ENCODE measurements at places on chromosomes 1 and 21. TPM values are rescaled to one million over a fixed set of nuclear protein-coding genes. Genes with fewer than 3 reads are reported as not detected.

RBP7 gene
- total RNA-seq: not detected

DTL gene
- total RNA-seq: 43.7 TPM

SPATA45 gene
- not detected for total RNA-seq

WNT3A gene
- not detected for total RNA-seq

TCP10L gene
- total RNA-seq: 0.55 TPM

TNFSF4 gene
- total RNA-seq: 2.7 TPM

STUM gene
- not detected for total RNA-seq

CD34 gene
- total RNA-seq: not detected

ERICH3 gene
- total RNA-seq: not detected

AGT gene
- not detected for total RNA-seq

TNN gene
- total RNA-seq: not detected

CIART gene
- 3.0 TPM for total RNA-seq

PLPP3 gene
- not detected for total RNA-seq

CAMSAP2 gene
- total RNA-seq: 0.94 TPM

TRIM45 gene
- total RNA-seq: 0.71 TPM

NOTCH2NLA gene
- 31.9 TPM for total RNA-seq

TRABD2B gene
- not detected for total RNA-seq

NEXN gene
- 2.5 TPM for total RNA-seq

CD160 gene
- 0.10 TPM for total RNA-seq

SPATA6 gene
- 0.78 TPM for total RNA-seq

NBPF6 gene
- total RNA-seq: not detected

SPRTN gene
- total RNA-seq: 11.0 TPM

ESRRG gene
- total RNA-seq: not detected

FAAH gene
- total RNA-seq: 6.2 TPM

IL10 gene
- total RNA-seq: not detected

TRIM67 gene
- total RNA-seq: not detected

VAV3 gene
- total RNA-seq: 3.3 TPM

CFHR1 gene
- total RNA-seq: not detected

LRRC38 gene
- not detected for total RNA-seq

G0S2 gene
- 1.1 TPM for total RNA-seq

KPRP gene
- not detected for total RNA-seq

IQGAP3 gene
- total RNA-seq: 24.9 TPM

CTSS gene
- total RNA-seq: 113 TPM

TDRD10 gene
- total RNA-seq: not detected

FCGR3A gene
- 0.55 TPM for total RNA-seq

LAMC2 gene
- not detected for total RNA-seq

C1orf226 gene
- total RNA-seq: not detected

NBPF11 gene
- total RNA-seq: 13.0 TPM

LYPD8 gene
- total RNA-seq: not detected

SLAMF6 gene
- 23.8 TPM for total RNA-seq

TARS2 gene
- 28.1 TPM for total RNA-seq

CD247 gene
- total RNA-seq: 251 TPM

CDK11A gene
- 78.3 TPM for total RNA-seq

RRP15 gene
- 15.5 TPM for total RNA-seq

FCRLB gene
- total RNA-seq: 0.53 TPM

GBP6 gene
- total RNA-seq: 0.40 TPM

TSPAN2 gene
- total RNA-seq: 0.24 TPM

TINAGL1 gene
- total RNA-seq: not detected

OR2M3 gene
- not detected for total RNA-seq

CLDN14 gene
- total RNA-seq: not detected

FCAMR gene
- not detected for total RNA-seq
